D341Med (cell line): ENCODE measurements at places on chromosomes 2 and 18.
A peak's percentile ranks its signal among the peaks of the same experiment; 100 is the strongest.

DNA sequence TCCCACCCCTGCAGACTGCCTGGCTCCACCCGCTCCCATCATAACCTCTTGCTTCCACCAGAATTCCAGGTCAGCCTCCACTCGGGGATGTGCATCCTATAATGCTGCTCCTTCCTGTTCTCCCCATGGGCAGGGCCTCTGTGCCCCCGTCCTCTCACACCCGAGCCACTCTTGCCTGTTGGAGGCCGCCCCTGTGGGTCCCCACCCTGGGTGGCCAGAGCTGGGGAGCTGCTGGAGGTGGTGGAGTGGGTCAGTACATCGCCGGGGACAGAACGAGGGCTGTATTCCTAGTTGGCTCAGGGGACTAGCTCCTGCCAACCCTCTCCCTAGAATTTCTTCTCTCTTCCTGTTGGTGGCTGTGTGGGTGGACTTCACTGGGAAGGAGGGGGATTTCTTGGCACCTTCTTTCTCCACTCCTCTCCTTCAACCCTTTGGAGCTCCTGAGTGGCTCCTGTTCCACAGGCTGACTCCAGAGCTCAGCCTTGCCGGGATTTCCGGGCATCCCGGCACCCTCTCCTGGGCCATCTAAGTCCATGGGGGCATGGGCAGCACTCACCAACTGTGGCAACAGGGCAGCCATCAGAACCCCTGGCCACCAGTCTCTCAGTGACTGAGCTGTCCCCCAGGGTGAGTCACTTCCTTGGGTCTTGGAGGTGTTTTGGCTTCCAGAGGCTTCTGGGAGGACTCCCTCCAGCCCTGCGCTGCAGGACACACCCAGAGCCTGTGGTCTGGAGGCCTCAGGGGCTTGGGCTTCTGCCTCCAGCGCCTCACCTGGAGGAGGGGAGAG is 88.2 kb upstream of the MCFD2 start:
- no peak for DNase-seq

GRCh38 chr18:58850786-58851469 is 13.7 kb upstream of the ZNF532 start:
- DNase-seq, result peak; percentile 9

GRCh38 chr2:74413001-74413698 is 8.3 kb downstream of the C2orf81 start:
- DNase-seq, result no peak

DNA sequence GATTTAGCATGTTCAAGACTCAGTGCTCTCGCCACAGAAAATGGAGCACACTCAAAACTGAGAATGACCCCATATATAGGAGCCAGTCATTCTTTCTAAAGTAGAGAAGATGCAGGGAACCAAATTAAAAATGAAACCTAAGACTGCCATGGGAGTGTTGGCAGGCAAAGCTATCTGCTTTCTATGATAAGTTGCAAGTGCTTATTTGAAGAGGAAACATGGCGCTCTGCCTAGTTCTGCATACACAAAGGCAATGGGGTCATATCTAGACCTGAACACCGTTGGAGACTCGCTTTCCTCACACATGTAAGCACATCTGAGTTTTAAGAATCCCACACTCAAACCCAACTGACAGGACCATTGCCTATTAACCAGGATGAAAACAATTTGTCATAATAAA is 292.5 kb downstream of the ALK start:
- DNase-seq, result no peak

DNA sequence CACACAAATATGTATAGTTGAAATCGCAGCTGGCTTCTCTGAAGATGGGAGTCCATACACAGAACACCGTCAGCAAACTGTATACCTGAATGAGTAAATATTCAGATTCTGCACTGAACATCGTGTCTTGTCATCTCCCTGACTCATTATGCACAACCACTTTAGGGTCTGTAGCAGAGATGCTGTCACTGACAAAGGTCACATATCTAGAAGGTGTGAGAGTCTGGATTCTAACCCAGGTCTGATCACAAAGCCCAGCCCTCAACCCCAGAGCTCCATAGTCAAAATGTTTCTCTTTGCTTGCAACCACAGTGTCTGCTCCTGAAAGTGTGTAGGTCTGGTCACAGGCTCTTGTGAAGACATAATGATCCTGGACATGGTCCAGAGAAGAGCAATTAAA is 78.3 kb upstream of the PAX8 start:
- DNase-seq, result no peak

DNA sequence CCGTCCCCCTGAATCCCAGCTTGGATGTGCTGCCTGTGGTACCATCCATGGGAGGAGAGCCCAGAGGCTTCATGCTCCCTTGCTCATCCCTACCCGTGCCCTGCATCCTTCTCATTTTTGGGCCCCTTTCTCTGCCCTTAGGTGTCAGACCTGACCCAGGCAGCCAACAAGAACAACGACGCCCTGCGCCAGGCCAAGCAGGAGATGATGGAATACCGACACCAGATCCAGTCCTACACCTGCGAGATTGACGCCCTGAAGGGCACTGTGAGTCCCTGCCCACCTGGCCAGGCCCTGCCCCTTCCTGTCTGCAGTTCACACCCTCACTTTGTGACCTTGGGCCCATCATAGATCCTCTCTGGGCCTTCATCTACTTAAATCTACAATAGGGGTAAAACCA is 2.5 kb downstream of the DES start:
- DNase-seq, result no peak

DNA sequence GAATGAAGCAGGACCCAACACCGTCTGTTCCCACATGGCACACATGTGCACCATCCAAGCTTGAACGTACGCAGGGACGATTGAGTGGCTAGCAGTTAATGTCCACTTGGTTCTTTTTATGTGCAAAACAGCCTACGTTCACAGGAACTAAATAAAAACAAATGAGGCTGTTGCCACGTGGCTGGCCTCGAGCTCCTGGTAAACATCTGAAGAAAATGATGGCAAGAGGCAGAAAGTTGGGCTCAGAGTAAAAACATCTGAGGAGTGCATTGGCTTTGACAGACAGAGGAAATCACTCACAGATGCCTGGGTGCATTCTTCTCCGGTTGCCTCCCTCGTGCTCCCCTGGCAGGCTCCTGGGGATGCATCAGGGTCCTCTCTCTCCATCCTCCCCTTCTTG is 177.9 kb downstream of the NRP2 start:
- DNase-seq, result no peak

- no peak for DNase-seq
These were observed 403.1 kb upstream of the TRIB2 start for GRCh38 chr2:12313445-12314126.

- no peak for DNase-seq
These were observed 110.8 kb upstream of the KCNJ3 start for GRCh38 chr2:154587739-154588138.

- DNase-seq, result no peak
These were observed 181.7 kb upstream of the SH3BP4 start for GRCh38 chr2:234770031-234770506.

- DNase-seq, result peak; percentile 42
These were observed 109.9 kb downstream of the SLC4A3 start for GRCh38 chr2:219737270-219737691.

GRCh38 chr2:112621790-112622527 is 23.8 kb upstream of the SLC20A1 start:
- no peak for DNase-seq
